ENCODE measurements at places on chromosomes 16 and 17.

DNA sequence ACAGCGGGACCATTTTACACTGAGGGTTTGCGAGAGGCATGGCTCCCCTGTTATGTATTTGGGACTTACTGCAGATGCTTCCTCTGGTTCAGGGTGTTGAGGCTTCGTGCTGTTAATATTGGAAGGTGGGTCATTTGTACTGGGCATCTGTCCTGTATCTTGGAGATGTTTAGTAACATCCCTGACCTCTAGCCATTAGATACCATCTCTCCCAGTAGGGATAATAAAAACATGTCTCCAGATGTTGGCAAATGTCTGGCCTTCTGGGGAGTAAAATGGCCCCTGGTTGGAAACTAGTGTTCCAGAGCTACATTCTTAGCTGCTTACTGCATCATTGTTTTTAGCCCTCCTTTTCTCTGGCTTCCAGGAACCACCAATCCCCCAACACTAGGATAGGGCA, 388.0 kb downstream of the WWOX start:
- no peak for DNase-seq

- no peak for DNase-seq
Measured at GRCh38 chr16:85172455-85173145, 60.3 kb upstream of the CIBAR2 start.

DNA sequence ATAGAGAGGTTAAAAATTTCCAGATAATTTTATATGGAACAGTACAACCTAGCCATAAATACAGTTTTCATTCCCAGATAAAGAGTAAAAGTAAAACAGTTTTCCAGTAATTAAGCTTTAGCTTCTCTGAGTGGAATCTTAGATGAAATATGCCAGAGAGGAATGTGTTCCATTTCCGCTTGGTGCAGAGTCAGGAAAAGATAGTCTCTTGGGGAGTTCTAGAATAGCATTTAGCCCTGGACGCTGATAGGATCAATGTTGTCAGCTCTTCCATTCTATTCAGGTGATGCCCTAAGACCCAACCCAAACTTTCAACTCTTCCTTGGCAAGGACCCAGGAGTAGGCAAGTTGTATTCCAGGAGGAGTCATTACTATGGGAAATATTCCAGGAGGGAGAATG, 30.9 kb upstream of the ABCA3 start:
- no peak for DNase-seq

DNA sequence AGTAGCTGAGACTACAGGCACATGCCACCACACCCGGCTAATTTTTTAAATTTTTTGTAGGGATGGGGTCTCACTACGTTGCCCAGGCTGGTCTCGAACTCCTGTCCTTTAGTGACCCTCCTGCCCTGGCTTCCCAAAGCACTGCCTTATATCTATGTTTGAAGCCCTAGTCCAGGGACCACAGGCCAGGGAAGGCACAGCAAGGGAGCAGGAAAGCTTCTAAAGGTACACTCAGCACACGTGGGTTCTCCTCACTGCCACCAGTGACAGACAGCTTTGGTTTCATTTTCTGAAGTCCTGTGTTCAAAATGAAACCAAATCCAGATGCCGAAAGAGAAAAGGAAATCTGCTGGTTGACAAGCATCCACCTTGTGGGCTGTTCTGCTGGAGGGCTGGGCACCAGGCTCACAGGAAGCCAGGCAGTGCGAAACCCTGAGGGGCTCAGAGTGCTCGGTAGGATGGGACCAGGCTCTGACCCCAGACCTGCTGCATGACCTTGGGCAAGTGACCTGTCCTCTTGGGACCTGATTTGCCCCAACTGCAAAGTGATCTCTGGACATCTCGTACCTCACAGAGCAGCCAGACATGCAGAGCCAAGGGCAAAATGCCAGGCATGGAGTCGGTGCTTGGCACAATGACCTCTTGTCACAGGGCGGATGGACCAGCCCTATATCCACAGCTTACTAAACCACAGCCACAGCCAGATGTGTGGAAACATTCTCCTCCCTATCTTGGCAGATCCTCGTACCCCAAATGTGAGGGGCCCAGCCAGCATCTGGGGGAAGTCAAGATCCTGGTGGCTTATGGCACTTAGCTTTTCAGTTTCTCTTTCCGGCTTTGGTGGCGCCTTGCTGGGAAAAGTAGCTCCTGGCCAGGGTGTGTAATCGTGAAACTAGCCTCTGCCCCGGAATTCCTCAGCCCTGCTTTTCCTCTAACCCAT, 2.8 kb upstream of the SOCS1 start:
- DNase-seq: no peak

- DNase-seq: no peak
Measured at GRCh38 chr16:65689726-65690125, 567.9 kb upstream of the CDH11 start.

- DNase-seq: no peak
Measured at GRCh38 chr16:17159617-17160016, 311.1 kb downstream of the XYLT1 start.

GRCh38 chr16:1760911-1761310, 10.4 kb downstream of the NME3 start:
- DNase-seq: no peak

DNA sequence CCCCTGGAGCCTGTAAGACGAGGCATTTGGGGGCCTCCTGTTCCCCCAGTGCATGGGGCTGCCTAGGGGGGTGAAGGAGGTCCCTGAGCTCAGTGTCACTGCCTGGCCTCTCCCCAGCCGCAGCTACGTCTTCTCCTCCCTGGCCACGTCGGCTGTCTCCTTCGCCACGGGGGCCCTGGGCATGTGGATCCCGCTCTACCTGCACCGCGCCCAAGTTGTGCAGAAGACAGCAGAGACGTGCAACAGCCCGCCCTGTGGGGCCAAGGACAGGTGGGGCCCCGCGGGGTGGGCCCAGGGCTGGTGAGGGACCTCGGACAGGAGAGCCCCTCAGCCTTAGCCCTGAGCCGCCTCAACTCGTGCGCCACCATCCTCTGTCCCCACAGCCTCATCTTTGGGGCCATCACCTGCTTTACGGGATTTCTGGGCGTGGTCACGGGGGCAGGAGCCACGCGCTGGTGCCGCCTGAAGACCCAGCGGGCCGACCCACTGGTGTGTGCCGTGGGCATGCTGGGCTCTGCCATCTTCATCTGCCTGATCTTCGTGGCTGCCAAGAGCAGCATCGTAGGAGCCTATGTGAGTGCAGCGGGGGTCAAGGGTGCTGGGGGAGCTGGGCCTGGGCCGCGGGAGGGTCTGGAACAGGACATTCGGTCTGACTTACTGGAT, 22.2 kb downstream of the MYBBP1A start:
- DNase-seq: no peak

- DNase-seq: no peak
Measured at GRCh38 chr17:75575197-75575596, 12.4 kb upstream of the MYO15B start.

DNA sequence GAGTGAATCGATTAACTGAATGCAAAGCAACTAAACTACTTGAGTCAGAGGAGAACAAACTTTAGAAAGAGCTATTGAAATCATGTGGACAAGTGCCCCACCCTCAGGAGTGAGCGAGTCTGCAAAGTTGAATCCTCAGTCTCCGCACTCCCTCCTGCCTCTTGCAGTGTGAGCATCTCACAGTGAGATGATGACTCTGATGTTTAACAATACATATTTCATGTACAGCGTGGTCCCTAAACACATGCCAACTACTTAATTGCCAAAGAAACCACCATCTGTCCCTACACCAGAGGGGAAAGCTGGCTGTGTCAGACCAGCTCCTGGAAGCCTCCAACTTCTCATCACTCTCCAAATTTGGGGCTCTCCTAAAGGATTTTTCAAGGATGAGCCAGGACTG, 31.2 kb downstream of the PIMREG start:
- no peak for DNase-seq

DNA sequence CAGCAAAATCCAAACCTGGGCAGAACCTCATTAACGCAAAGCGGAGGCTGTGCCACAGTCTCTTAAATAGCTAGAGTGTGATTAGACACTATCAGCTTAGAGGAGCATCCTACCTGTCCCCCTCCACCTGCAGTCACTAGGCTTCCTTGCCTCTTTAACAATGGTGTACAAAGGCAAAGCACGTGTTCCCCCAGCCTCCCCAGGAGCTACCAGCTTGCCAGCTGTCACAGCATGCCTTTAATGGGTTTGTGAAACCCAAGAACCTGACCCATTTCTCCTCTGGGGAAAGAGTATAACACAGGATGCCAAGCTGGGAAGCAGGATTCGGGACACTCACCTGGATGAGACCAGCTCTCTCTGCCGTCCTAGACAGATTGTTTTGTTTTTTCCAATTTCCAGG, 37.2 kb upstream of the TBX2 start:
- DNase-seq: no peak

- no peak for DNase-seq
Measured at GRCh38 chr17:81479175-81480071, 33.2 kb downstream of the ACTG1 start.

GRCh38 chr16:89489898-89490438, 393 bp downstream of the ANKRD11 start:
- DNase-seq: no peak

- DNase-seq: no peak
Measured at GRCh38 chr17:67492251-67492740, 115.2 kb downstream of the PITPNC1 start.

DNA sequence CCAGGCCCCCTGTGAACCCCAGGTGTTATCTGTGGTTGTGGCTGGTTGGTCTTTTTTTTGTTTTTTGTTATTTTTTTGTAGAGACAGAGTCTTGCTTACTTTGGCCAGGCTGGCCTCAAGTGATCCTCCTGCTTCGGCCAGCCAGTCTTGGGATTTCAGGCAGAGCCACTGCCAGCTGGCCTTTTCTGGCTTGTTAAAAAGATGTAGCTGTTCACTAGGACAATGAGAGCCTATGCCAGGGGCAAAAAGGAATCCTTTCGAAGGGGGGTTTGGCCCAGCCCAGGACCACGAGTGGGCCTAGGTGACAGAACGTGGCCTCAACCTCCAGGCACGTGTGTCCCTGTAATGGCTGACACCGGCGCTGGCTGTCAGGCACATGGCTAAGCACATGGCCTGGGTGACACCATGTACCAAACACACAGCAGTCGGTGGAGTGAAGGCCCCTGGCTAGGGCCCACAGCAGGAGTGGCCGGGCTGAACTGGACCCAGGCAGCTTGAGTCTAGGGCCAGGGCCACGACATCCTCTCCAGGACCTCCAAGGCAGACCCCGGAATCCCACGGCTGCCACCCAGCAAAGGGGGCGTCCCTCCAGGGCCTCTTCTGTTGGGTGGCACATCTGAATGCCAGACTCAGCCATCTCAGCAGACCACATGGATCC, 6.9 kb upstream of the SLC38A8 start:
- DNase-seq: no peak

DNA sequence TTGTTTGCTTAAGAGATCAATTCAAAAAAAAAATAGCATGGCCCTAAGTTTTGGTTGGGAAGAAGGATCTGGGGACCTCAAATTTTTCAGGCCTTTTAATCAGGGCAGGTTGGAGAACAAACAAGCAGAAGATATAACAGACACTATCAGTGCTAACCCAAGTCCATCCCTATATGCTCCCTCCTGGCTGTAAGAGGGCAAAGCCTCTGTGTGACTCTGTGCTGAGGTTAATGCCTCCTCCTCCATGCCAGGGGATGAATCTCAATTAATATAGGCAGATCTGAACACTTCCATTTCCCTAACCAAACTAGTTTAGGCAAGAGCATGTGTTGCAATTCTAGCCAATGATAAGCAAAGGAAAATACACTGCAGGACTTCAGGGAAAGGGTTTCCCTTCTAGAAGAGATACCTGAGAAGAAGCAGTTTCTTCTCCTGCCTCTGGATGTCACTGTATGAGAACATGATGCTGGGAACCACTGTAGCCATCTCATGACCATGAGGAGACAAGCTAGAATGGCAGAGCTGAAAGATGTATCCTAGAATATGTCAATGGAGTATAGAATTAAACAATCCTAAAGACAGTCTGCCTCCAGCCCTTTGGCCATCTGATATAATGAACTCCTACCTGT, 76.0 kb downstream of the CHD9NB start:
- no peak for DNase-seq

GRCh38 chr17:550463-551180, 164.0 kb downstream of the VPS53 start:
- no peak for DNase-seq

DNA sequence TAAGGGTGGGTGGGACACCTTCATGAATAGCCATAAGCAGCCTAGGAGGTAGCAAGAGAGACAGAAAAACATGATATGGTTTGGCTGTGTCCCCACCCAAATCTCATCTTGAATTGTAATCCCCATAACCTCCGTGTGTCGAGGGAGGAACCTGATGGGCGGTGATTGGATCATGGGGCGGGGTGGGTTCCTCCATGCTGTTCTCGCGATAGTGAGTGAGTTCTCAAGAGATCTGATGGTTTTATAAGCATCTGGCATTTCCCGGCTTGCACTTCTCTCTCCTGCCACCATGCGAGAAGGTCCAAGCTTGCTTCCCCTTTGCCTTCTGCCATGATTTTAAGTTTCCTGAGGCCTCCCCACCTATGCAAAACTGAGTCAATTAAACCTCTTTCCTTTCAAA, 259.1 kb upstream of the ERCC4 start:
- no peak for DNase-seq
